ENCODE measurements at places on chromosomes 1 and 21. TPM values are rescaled to one million over a fixed set of nuclear protein-coding genes. Genes with fewer than 3 reads are reported as not detected.

DNA sequence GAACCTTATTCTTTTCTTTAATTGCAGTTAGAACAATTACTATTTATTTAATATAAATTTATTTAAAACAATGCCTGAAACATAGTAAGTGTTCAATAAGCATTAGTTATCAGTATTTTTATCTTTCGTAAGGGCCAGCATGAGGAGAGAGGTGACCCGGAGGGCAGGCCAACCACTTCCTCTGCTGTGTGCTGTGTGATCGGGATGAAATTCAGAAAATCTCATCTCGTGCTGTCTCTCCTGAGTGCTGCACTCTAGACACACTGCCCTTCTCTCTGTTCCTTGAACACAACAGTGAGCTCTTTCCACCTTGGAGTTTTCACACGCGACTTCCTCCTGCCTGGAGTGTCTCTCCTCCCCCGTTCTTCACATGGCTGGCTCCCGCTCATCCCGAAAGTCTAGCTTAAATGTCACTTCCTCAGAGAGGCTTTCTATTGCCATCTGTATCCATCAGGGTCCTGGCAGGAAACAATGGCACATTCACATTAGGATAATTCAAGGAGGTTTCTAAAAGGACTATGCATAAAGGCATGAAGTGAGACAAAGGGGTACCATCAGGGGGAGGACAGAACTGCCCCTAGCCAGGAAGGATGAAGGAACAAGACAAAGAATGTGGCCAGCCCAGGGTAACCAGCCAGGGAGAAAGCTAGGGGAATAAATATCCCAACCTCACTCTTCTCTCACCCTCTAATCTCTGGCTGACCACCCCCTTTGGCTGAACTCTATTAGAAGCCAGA lies 142.6 kb upstream of the GJB5 start:
- no peaks in the 10 kb centered on the region for H3K4me1 ChIP-seq
- H3K4me3 ChIP-seq: no peak overlapping the region
- H3K27ac ChIP-seq: no peak overlapping the region
- DNase-seq: no peak

DNA sequence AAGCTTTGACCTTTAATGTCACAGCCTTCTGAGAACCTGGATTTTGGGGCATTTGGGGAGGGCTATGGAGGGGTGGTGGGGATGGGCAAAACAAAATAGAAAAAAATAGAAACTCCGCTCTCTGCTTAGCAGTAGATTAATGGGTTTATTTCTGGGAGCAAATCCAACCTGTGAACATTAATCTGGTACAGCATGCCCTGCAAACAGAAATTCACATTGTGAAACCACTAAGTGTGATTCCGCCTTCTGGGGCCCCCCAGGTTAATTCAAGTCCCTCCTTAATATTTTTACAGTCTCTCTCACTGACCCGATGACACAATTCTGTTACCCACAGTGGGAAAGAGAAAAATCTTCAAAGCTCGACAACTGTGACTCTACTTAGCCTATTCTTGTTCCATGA lies 76.4 kb downstream of the TIAM1 start:
- DNase-seq: no peak
- H3K4me3 ChIP-seq: no peak overlapping the region
- no peak overlapping the region for H3K27ac ChIP-seq
- no peaks in the 10 kb centered on the region for H3K27me3 ChIP-seq

GRCh38 chr21:46637952-46638746 lies 2.7 kb downstream of the PRMT2 start:
- peaks cover 7% of the 10 kb centered on the region for H3K36me3 ChIP-seq
- H3K4me3 ChIP-seq: peak overlapping the region; percentile 31
- DNase-seq: peak; percentile 12
- peaks cover 50% of the 10 kb centered on the region for H3K4me1 ChIP-seq

DNA sequence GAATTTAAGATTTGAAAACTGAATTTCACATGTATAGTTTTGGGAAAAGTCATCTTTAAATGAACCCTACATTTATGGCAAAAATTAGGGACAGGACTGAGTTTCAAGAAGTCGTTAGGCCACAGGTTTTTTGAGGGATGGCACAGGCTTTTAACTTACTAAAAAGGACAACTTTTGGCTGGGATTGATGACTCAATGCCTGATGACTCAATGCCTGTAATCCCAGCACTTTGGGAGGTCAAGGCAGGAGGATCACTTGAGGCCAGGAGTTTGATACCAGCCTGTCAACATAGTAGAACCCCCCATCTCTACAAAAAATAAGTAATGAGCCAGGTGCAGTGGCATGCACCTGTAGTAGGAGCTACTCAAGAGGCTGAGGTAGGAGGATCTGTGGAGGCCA lies 15.9 kb downstream of the UCK2 start:
- H3K4me3 ChIP-seq: no peak overlapping the region
- H3K27me3 ChIP-seq: no peaks in the 10 kb centered on the region

DNA sequence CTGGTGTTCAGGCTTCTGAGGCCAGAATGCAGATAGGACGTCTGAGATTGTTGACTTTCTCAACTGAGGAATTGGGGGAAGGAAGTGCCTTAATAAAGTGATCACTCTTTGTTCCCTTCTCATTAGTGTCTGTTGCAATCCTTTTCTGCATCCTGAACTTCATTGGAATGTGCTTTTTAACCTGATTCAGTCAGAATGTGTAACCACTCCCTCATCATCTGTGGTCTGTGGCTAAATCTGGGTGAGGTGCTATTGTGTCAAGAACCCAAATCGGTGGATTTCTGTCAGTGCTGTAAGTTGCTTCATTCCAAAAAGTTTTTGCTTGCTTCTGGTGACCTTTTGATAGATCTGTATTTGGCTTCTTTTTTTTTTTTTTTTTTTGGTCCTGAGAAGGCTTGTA lies 38.2 kb downstream of the ARID1A start:
- H3K4me3 ChIP-seq: no peak overlapping the region
- peak; percentile 86 for DNase-seq
- peaks cover 69% of the 10 kb centered on the region for H3K36me3 ChIP-seq
- no peaks in the 10 kb centered on the region for H3K27me3 ChIP-seq
- peak overlapping the region; percentile 40 for H3K27ac ChIP-seq
- H3K4me1 ChIP-seq: peaks cover 27% of the 10 kb centered on the region

GRCh38 chr1:31444725-31445448 lies 31.9 kb downstream of the SERINC2 start:
- H3K4me1 ChIP-seq: no peaks in the 10 kb centered on the region
- H3K36me3 ChIP-seq: no peaks in the 10 kb centered on the region
- no peak for DNase-seq

DNA sequence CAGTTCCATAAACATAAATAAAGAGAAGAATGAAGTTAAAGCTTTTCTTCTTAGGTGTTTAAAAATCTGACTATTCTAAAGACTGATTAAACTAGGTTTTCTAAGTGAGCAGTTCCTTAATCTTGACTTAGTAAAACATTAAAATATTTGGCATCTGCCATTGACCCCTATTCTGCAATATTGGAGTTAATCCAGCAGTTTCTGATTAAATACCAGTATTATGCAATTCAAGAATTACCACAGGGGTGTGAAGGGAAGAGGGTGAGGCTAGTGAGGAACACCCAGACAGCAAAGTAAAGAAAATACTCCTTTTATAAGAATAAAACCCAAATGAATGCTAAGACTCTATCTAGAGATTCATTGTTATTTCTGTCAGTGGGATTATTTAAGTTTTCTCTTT lies 40.9 kb downstream of the CLIC4 start:
- no peaks in the 10 kb centered on the region for H3K27me3 ChIP-seq
- H3K4me1 ChIP-seq: no peaks in the 10 kb centered on the region
- no peaks in the 10 kb centered on the region for H3K36me3 ChIP-seq
- H3K27ac ChIP-seq: no peak overlapping the region

- no peak overlapping the region for H3K27ac ChIP-seq
- no peaks in the 10 kb centered on the region for H3K36me3 ChIP-seq
- no peak for DNase-seq
- no peak overlapping the region for H3K4me3 ChIP-seq
- H3K4me1 ChIP-seq: no peaks in the 10 kb centered on the region
- H3K27me3 ChIP-seq: 0 out of 2 replicates have a peak, but pooled peaks cover 4% of the 10 kb centered on the region
Measured at GRCh38 chr1:230807561-230808280, 60.5 kb downstream of the CAPN9 start.

DNA sequence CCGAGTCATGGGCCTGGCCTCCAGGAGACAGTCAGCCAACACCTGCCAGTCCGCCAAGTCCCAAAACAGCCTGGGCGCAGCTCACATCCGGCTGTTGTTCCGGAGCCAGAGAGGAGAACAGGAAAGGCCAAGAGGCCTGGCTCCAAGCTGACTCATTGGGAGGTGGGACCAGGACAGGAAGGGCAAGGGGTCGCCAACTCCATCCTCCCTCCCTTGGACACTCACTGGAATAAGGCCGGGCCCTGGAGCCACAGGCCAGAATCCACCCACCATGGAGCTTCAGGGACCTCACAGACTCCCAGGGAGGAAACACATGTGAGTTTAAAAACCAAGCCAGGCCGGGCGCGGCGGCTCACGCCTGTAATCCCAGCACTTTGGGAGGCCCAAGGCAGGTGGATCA lies 25.1 kb upstream of the CLIC4 start:
- peak; percentile 70 for DNase-seq
- peaks cover 24% of the 10 kb centered on the region for H3K4me1 ChIP-seq
- H3K36me3 ChIP-seq: no peaks in the 10 kb centered on the region
- peak overlapping the region; percentile 28 for H3K27ac ChIP-seq
- no peak overlapping the region for H3K4me3 ChIP-seq
- H3K27me3 ChIP-seq: no peaks in the 10 kb centered on the region

Gene AKR7A3
- total RNA-seq: 0.40 TPM

Gene ACKR1
- not detected for total RNA-seq

Gene MSH4
- total RNA-seq: not detected

Gene ATP6V1G3
- not detected for total RNA-seq

Gene CLIC6
- total RNA-seq: not detected

Gene SLAMF6
- total RNA-seq: not detected

All from PC-3 (cell line).